ENCODE measurements at places on chromosomes 1 and 21. TPM values are rescaled to one million over a fixed set of nuclear protein-coding genes. Genes with fewer than 3 reads are reported as not detected.

DNA sequence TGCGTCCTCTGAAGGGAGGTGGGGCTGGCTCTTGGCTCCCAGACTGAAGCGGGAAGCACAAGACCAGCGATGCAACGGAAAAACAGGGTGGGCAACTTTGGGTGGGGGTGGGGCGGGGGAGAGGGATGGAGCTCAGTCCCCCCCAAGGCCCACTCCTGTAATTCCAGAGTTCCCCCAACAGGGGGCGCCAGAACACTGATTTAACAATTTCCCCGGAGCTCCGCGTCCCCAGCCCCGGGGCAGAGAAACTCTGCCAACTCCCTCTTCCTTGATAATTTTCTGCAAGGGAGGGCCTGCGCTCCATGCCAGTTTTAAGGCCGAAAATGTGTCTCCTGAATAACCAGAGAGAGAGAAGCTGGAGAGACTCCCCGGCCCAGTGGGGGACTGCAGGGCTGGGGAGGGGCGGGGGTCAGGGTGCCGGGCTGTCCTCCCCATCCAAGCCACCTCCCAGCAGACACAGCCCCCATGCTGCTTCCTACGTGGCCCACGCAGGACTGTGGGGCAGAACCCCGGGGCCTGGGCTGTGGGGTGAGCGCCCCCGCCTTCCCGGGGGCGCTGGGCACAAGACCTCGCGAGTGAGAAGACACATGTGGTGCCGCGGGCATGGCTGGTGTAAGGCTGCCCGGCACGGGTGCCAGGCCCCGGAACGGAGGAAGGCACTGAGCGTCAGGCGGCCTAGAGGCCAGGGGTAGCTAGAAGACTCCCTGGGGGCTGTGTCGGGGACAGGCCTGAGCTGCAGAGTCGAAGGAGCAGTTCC, 51.4 kb downstream of the KIF21B start:
- peak; percentile 68 for DNase-seq

CXADR gene
- 87.5 TPM for total RNA-seq

ARHGEF10L gene
- 0.85 TPM for total RNA-seq

- DNase-seq: peak; percentile 31
Observed at GRCh38 chr1:9410737-9411297, 118.1 kb downstream of the SPSB1 start.

TMEM61 gene
- not detected for total RNA-seq

- DNase-seq: no peak
Observed at GRCh38 chr1:113534875-113535274, 144.6 kb downstream of the MAGI3 start.

DNA sequence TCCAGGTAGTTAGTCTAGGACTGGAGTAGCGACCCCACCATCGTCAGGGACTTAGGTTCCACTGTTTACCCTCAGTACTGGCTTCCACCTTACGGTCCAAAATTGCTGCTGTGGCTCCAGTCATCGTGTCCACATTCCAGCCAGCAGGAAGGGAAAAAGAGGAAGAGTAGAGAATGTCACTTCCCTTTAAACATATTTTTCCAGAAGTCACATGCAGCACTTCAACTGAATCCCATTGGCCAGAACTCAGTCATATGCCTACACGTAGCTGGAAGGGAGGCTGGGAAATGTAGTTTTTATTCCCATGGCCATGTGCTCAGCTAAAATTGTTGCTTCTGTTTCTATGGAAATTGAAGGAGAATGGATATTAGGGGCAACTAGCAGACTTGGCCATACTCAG, 84.1 kb upstream of the SELENON start:
- no peak for DNase-seq

DNA sequence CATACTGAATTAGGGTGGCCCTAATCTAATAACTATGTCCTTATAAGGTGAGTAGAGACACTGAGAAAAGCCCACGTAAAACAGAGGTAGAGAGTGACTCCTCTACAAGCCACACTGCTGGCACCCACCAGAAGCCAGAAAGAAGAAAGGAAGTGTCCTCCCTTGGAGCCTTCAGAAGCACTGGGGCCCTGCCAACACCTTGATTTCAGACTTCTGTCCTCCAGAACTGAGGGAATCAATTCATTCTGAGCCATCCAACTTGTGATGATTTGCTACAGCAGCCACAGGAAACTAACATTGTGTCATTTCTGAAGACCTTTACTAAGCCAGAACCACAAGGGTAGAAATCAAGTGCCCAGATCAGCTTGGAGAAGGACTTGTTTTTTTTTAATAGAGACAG, 15.0 kb downstream of the GNB1 start:
- DNase-seq: no peak

DNA sequence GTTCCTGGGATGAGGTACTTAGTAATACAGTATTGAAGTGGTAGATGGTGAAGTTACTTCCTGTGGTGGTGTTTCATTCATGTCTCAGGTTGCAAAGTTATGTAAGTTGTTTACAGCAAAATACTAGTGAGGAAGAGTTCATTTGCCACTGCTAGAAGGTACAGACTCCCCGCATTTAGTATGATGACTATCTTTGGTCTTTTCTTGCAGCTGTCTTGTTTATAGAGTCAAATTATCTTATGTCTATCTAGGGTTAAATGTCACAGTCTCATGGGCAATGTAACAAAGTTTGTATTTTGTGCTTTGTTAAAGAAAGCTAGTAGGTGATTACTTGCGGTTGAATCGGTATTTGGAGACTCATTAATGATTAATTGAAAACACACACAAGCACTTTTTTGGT, 50.2 kb downstream of the LRRC8D start:
- no peak for DNase-seq

DNA sequence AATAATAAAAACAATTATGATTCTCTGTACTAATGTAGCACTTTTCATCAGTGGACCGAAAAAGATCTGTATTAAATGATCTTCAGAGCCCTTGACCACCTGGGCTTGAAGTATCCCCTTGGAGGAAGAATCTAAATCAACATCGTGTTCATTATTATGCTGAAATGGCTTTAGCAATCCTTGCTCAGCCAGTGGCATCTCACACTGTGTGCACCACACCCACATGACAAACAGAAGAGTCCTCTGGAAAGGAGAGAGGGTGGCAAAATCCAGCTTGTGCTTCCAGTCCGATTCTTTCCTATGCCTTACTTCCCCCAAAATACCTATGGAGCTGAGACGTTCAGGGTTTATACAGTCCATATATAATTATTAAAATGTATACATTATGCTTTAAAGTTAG, 318.5 kb upstream of the RUNX1 start:
- DNase-seq: no peak

GRCh38 chr1:223479261-223479660, 86.0 kb downstream of the CCDC185 start:
- DNase-seq: no peak

GCSAML gene
- not detected for total RNA-seq

THAP3 gene
- total RNA-seq: 23.5 TPM

ZNF683 gene
- total RNA-seq: not detected

- DNase-seq: no peak
Observed at GRCh38 chr1:25587290-25587689, 29.3 kb upstream of the MAN1C1 start.

GRCh38 chr1:225808136-225808535, 1.8 kb upstream of the EPHX1 start:
- no peak for DNase-seq

- DNase-seq: no peak
Observed at GRCh38 chr1:81619156-81619555, 181.6 kb upstream of the ADGRL2 start.

DNA sequence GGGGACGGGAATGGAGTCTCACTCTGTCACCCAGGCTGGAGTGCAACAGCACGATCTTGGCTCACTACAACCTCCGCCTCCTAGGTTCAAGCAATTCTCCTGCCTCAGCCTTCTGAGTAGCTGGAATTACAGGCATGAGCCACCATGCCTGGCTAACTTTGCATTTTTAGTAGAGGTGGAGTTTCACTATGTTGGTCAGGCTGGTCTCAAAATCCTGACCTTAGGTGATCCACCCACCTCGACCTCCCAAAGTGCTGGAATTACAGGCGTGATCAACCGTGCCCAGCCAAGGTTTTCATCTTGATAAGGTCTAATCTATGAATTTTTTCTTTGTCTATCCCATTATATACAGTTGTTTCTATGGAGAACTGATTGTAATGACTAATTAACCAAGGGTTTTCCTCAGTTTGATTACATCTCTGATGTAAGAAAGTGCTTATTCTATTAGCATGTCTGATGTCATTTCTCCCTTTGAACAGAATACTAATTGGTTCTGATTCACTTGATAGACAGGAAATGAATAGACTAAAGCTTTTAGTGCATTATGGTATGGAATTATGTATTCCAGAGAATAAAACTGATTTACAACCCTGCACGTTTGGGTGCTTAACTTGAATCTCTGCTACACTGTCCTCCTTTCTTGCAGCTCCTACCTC, 11.9 kb downstream of the PACC1 start:
- no peak for DNase-seq

GRCh38 chr1:38561725-38562124, 297.8 kb downstream of the RRAGC start:
- DNase-seq: no peak

All from dermis blood vessel endothelial cell (primary cell).